T-cell (primary cell): ENCODE measurements at places on chromosomes 6 and 20. TPM values are rescaled to one million over a fixed set of nuclear protein-coding genes. Genes with fewer than 3 reads are reported as not detected.

TCF21 gene
- not detected for total RNA-seq

SLC22A7 gene
- total RNA-seq: not detected

GRCh38 chr20:61397790-61398189, 145.7 kb downstream of the CDH4 start:
- no peak overlapping the region for H3K27ac ChIP-seq
- no peaks in the 10 kb centered on the region for H3K36me3 ChIP-seq
- H3K27me3 ChIP-seq: no peaks in the 10 kb centered on the region

DNA sequence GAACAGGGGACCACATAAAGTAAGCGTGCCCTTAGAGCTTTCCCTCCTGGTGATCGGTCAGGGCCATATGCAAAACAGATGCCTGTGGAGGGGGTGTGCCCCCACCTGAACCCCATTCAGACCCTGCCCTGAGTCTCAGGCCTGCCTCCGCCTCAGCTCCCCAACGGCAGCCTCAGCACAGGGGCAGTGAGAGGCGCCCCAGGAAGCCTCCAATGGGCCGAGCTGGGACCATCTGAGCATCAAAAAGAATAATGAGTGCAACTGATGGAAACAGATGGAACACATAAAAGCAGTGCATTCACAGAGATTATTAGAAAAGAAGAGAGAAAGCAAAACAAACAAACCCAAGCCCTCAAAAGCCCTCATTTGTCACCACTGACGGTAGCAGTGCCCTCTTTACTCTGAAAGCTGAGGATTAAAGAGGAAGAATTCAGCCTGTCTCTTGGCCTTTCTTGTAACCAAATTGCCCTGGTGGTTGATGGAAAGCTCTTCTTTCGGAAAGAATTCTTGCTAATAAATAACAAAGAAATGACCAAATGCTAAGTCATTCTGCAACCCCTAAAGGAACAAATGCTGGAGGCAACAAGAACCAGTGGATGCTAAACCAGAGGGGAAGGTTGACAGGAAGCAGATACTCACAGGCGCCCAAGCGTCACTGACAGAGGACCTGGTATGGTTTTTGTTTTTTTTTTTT, 6.8 kb downstream of the ADISSP start:
- peaks cover under 1% of the 10 kb centered on the region for H3K4me1 ChIP-seq
- H3K27me3 ChIP-seq: no peaks in the 10 kb centered on the region
- no peak for DNase-seq
- no peak overlapping the region for H3K4me3 ChIP-seq
- peaks cover 3% of the 10 kb centered on the region for H3K36me3 ChIP-seq

- peaks cover 36% of the 10 kb centered on the region for H3K27me3 ChIP-seq
- no peaks in the 10 kb centered on the region for H3K4me1 ChIP-seq
- no peak overlapping the region for H3K27ac ChIP-seq
- DNase-seq: no peak
- H3K36me3 ChIP-seq: no peaks in the 10 kb centered on the region
- H3K4me3 ChIP-seq: no peak overlapping the region
Observed at GRCh38 chr20:2335096-2335870, 39.5 kb downstream of the TGM3 start.

GRCh38 chr6:160507420-160507819, 156.7 kb downstream of the LPA start:
- no peaks in the 10 kb centered on the region for H3K4me1 ChIP-seq
- no peak overlapping the region for H3K27ac ChIP-seq
- peaks cover 2% of the 10 kb centered on the region for H3K27me3 ChIP-seq
- no peaks in the 10 kb centered on the region for H3K36me3 ChIP-seq

DNA sequence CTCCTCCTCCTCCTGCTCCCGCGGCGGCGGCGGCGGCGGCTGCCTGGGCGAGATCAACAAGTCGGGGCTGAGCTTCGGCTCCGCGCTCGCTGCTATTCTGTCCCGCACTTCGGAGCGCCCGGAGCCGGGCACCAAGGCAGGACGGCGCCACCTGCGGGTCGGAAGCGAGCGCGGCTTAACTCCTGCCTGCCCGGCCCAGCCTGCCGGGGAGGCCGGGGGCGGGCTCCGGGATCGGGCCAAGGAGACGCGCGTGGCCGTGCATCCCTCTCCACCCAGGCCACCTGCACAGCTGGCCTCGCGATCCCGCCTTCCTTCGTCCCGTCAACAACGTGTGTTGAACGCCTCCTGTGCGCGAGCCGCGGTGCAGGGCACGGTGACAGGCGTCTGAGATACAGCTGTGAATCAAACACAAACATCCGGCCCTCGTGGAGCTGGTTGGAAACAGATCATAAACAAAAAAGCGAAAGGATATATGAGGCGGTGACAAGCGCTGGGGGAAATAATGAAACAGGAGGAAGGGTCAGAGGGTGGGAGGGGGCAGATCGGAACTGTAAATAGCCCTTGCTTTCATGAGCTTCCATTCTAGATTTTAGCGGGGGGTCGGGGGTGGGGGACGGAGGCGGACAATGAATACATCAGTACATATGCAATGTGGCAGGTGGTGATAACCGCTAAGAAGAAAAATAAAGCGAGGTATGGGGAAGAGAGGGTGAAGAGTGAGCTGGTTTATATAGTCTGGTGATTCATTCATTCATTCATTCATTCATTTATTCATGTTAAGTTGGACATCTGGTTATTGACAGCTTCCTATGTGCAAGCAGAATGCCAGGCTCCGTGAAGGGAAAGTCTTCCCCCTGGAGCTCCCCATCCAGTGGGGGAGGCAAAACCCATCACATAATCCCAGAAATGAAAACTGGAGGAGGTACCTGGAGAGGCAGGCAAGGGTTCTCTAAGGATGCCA, 2.0 kb upstream of the KCNB1 start:
- no peak overlapping the region for H3K27ac ChIP-seq
- no peaks in the 10 kb centered on the region for H3K36me3 ChIP-seq
- H3K4me1 ChIP-seq: peaks cover 2% of the 10 kb centered on the region
- peak overlapping the region; percentile 41 for H3K4me3 ChIP-seq
